Fibroblast of mammary gland (primary cell): ENCODE measurements at places on chromosomes 16 and 17.

GRCh38 chr17:70654706-70655105, 485.4 kb downstream of the KCNJ2 start:
- DNase-seq: peak; percentile 2

DNA sequence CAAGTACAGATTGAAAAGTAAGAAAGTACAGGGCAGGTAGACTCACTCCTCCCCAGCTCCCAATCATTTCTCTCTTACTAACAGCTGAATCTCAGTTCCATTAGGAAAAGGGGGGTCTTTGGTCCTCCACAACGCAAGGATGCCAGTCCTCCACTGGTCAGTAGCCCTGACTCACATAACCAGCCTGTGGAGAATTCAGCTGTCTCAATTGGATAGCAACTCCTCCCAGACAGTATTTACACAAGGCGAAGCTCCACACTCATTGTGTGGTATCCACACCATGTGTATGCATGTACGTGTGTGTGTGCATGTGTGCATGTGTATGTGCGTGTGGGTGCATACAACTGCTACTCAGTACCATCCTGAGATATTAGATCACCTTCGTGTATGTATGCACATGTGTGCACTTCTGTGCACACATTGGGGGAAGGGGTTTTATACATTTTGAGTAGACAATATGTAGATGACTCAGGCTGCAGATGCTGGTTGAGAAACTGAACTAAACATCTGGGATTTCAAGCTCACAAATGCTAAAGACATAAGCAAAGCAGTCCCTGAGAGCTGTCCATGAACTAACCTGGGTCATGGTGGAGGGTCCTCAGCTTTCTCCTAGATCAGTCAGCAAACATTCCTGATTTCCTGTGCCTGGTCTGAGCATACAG, 240.1 kb downstream of the SLC39A11 start:
- DNase-seq: peak; percentile 21

DNA sequence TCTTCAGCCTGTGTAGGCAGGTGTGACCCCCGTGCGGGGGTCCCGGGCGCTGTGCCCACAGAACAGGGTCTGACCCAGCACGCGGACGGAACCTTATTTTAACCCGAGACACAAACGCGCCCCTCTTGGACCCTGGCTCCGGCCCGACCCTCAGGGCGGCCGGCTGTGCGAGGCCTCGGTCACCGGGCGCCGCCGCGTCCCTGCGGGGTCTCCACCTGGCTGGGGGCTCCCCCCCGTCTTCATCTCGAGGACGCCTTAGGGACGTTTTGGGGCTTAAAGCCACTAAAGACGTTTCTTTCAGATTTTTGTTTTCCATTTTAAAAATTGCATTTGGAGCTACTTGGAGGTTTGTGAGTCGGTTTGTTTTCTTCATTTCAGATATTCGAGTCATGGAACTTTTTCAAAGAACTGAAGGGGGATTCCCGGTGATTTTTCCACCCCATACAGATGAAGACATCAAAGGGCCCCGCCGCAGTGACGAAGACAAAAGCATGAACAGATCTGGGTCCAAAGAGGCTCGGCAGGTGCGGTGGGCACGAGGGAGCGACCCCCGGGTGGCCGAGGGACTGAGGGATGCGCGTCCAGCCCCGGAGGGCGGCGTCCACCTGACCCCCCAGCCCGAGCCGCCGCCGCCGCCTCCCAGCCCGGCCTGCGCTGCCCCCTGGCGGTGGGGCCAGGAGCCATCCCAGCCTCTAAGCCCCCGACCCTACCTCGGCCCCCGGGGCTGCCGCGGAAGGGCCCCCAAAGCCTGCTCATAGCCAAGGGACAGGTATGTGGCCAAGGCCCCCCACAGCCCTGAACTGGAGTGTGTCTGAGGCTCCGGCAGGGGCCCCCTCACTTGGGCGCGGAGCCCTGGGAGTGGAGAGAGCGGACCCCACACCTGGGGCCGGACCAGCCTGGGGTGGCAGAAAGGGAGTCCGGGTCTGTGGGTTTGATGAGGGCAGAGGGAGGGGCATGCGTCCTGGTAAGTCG, 3.8 kb upstream of the CD7 start:
- no peak for DNase-seq

GRCh38 chr16:24044467-24044866, 208.7 kb downstream of the PRKCB start:
- DNase-seq: no peak

DNA sequence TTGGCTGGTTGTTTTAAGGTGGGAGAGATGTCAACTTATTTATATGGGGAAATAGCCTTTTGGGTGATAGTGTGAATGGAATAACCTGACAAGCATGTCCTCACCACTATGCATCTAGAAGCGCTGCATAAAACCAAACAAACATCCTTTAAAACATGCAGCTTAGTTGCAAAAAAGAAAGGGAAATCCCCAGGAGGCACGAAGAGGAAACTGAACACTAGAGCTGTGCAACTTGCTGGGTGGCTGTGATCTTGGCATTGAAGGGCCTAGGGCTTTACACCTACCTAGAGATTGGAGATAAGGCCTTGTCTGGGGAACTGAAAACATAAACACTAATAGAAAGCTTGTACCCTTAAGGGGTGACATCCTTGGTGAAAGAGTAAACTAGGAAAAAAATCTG, 7.3 kb downstream of the C16orf54 start:
- no peak for DNase-seq

GRCh38 chr17:48391444-48391843, 38.6 kb downstream of the SKAP1 start:
- no peak for DNase-seq

- no peak for DNase-seq
These were observed 25.1 kb downstream of the UNK start for GRCh38 chr17:75809631-75810111.

DNA sequence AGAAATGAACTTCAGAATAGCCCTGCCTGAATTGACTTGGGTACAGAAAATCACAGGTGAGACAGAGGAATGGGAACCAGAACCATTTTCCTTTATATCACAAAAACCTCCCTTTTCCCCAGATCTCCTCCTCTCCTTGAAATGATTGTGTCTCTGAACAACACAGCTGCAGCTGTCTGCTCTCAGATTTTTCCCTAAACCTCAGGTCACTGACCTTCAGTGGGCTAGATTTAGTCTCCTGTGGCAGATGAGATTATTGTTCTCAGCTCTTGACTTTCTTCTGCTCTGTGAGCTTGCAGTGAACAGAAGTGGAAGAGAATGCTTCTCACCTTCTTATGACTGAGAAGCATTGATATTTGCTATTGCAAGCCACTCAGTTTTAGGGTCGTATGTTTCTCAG, 92.3 kb upstream of the FAM20A start:
- no peak for DNase-seq

- no peak for DNase-seq
These were observed 43.9 kb downstream of the CLEC16A start for GRCh38 chr16:10988164-10988803.

DNA sequence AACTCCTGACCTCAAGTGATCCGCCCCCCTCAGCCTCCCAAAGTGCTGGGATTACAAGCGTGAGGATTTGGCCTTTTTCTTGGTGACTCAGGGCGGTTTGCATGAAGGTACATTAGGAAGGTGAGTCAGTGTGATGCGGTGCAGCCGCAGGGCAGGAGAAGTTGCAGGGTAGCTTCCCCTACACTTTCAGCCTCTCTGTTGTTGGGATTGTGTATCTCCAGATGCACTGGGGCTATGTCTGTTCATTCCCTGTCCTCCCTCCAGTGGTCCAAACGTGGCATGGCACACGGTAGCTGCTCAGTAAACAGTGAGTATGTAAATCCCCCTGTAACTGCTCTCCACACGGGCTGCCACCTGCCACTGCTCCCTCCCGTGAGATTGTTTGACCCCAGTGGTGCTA, 109.1 kb upstream of the CDC42EP4 start:
- peak; percentile 29 for DNase-seq

- peak; percentile 36 for DNase-seq
These were observed 42.5 kb downstream of the ST3GAL2 start for GRCh38 chr16:70396246-70396904.

- DNase-seq: no peak
These were observed 84.5 kb downstream of the GNAO1 start for GRCh38 chr16:56275801-56276200.

GRCh38 chr17:54947396-54947795, 21.1 kb downstream of the COX11 start:
- DNase-seq: no peak

DNA sequence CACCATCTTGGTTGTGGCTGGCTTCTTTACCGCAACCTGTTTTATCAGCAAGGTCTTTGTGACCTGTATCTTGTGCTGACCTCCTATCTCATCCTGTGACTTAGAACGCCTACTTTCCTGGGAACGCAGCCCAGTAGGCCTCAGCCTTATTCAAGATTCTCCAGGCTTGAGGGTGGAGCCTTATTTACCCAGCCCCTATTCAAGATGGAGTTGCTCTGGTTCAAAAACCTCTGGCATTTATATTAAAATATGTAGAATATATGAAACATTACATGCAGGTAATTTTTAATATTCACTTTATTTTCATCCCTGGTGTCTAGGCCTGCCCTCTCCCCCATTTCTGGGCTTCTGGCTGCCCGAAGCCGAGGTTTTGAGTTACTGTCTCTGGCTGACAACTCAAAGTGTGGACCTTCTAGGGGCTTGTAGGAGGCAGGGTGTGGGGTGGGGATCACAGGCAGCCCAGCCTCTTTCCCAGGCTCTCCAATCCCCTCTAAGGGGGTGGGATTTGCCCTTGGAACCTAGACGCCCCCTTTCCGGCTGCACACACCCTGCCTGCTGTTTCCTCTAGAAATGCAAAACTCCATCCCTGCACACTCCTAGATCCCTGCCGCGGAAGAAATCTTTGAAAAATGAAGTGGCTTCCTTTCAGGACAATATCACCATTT, 152.0 kb downstream of the KCNJ12 start:
- DNase-seq: no peak

- DNase-seq: peak; percentile 83
These were observed 532 bp downstream of the DHX40 start for GRCh38 chr17:59565959-59566324.

DNA sequence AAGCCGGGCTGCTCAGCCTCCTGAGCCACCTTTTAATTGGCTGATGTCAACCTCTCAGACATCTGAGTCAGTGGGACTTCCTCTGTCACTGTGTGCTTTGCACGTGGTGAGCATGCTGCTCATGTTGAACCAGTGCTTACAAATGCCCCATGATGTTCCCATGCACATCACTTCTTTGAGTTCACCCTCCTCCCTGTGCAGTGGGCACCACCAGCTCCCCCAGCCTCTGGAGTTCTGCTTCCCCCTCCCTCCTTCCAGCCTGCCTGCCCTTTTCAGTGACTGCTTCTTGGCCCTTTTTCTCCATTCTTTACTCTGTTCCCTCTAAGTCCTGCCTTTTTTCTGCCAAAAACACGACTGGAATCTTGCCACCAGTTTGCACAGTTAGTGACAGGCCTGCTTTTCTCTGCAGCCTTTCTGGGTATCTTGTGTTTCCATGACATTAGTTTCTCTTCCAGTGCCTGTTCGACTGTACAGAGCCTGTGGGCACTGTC, 41.6 kb downstream of the USP10 start:
- peak; percentile 67 for DNase-seq

DNA sequence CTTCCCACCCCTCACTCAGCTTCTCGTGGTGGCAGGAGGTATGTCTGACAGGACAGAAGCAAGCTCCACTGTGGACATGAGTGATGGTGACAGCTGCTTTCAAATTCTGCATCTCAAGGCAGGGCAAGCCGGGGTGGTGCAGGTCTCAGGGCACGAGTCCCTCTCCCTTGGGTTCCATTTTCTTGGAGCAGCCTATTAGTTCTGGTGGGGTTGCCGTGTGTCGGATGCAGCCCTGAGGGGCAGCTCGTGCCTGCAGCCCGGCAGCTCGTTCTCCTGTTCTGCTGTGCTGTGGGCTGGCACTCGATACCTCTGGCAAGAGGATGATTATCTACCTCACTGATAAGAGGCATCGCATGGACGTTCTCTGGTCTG, 16.5 kb upstream of the CLEC18C start:
- no peak for DNase-seq

DNA sequence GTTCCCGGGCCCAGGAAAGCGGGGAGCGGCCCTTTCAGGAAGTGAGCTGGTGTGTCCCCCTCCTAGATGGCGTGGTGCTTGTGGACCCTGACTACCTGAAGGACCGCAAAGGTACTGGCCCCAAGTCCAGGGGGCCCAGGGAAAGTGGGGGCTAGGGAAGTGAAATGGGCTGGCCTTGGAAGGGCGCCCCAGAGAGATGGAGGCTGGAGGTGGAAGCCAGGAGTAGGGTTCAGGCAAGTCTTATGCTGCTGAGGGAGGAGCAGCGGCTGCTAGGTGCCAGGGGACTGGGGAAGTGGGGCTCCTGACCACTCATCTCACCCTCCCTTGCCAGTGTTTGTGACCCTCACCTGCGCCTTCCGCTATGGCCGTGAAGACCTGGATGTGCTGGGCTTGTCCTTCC, 5.6 kb downstream of the ARRB2 start:
- DNase-seq: no peak

DNA sequence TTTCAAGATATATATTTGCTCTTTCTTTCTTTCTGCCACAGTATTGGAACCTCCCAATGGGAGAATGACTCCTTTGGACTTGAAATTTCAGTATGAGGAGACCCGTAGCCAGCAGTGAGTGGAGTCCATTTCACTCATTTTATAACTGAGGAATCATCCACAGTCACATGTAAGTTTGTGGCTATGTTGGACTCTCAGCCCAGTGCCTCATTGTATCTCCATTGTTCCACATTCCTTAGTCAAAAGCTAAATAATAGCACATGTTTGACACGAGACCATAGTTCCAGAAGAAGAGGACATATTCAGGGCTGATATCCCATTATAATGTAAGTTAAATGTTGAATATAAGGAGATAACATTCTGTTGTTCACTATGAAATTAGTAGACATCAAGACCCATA, 12.7 kb upstream of the SPAG9 start:
- DNase-seq: no peak

DNA sequence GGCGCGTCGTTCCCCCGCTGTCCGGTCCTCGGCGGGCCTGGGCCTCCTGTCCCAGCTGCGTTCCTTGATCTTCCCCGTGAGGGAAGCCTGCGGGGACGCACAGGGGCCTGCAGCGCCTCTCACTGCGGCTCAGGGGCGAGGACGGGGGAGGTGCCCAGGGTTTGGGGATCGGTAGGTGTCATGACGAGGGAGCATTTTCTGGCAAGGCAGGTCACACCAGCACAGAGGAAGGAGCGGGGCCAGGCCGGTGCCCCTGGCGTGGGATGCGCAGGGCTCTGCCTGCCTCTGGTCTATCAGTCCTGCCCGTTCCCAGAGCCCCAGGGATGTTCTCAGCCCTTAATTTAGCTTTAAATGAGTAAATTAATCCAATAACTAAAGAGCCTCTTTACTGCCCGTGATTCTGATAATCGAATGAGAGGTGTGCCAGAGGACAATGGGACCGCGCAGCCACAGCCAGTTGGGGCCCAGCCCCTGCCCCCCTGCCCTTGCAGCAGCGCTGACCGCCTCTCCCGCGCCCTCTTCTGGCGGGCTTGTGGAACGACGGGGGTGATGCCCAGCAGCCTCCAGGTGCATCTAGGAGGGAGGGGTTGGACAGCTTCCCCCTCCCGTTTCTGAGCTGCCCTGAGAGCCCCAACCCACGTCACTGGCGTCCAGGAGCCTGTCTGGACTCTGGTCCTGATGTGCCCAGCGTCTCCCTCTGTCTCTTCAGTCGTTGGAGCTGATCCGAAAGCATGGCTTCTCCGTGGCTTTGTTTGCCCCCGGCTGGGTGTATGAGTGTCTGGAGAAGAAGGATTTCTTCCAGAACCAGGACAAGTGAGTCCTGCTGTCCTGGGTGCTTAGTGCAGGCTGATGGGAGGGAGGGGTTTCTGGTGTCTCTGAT, 7.9 kb downstream of the ENGASE start:
- DNase-seq: peak; percentile 20
